ENCODE measurements at places on chromosomes 12 and 14. TPM values are rescaled to one million over a fixed set of nuclear protein-coding genes. Genes with fewer than 3 reads are reported as not detected.

Gene RNF212B
- not detected for total RNA-seq

Gene VRTN
- total RNA-seq = not detected

Gene ZNF385A
- 17.2 TPM for total RNA-seq

Gene CD69
- total RNA-seq = not detected

Gene FOXG1
- total RNA-seq = 0.17 TPM

Gene SLC35F4
- not detected for total RNA-seq

Gene FAM90A1
- not detected for total RNA-seq

Gene SLCO1B3
- 15.3 TPM for total RNA-seq

Gene PTCSC3
- total RNA-seq = not detected

Gene HHIPL1
- 0.29 TPM for total RNA-seq

Gene ADAM21
- total RNA-seq = 0.07 TPM

Gene GALNT6
- 4.0 TPM for total RNA-seq

Gene BIN2
- 0.13 TPM for total RNA-seq

Gene CYP27B1
- 2.8 TPM for total RNA-seq

All from A549 treated with RU486 at 1 μM for 4 hours (cell line).